ENCODE measurements at places on chromosomes 16 and 17. TPM values are rescaled to one million over a fixed set of nuclear protein-coding genes. Genes with fewer than 3 reads are reported as not detected.
A peak's percentile ranks its signal among the peaks of the same experiment; 100 is the strongest.

Gene CLN3
- 33.1 TPM for total RNA-seq

DNA sequence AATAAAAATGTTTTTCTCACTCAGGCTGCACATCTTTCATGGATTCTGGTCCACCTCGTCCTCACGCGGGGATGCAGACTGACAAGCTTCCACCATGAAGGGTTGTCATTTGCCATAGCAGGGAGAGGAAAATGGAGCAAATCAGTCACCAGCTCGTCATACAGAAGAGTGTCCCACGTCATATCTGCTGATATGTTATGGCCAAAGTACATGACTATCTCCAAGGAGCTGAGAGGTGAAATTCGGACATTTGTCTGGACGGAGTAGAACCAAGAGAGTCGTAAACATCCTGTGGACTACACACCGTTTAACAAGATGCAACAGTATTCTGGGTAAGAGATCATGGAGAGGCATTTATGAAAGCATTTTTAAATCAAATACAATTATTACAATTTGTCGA lies 75.3 kb upstream of the MYOCD start:
- no peak overlapping the region for H3K4me3 ChIP-seq
- H3K27ac ChIP-seq = no peak overlapping the region
- no peaks in the 10 kb centered on the region for H3K27me3 ChIP-seq
- no peaks in the 10 kb centered on the region for H3K4me1 ChIP-seq

Gene CTRB2
- not detected for total RNA-seq

DNA sequence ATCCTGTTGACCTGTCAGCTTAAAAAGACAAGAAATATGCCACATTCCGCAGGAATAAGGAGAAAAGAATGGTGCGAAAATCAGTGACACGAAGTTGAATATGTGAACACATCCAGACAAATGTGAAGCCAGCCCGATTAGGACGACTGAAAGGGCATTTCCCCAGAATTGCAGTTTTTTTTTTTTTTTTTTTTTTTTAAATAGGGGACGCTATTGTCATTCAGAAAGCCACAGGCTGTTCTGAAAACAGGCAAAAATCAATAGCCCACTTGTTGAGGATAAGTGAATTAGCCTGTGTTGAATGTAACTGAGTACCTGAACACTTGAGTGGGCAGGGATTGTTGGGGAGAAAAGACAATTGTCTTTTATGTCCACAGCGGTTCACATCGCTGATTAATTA lies 507.1 kb downstream of the WWOX start:
- H3K27ac ChIP-seq = no peak overlapping the region
- DNase-seq = no peak
- H3K4me3 ChIP-seq = no peak overlapping the region
- no peaks in the 10 kb centered on the region for H3K36me3 ChIP-seq
- H3K4me1 ChIP-seq = no peaks in the 10 kb centered on the region
- no peaks in the 10 kb centered on the region for H3K27me3 ChIP-seq

- H3K4me1 ChIP-seq = no peaks in the 10 kb centered on the region
- no peak overlapping the region for H3K27ac ChIP-seq
- DNase-seq = no peak
- H3K27me3 ChIP-seq = no peaks in the 10 kb centered on the region
- no peaks in the 10 kb centered on the region for H3K36me3 ChIP-seq
Measured at GRCh38 chr16:65689726-65690125, 567.9 kb upstream of the CDH11 start.

Gene SHISA6
- not detected for total RNA-seq

GRCh38 chr16:83365166-83365565 lies 442.6 kb upstream of the HSBP1 start:
- no peak overlapping the region for H3K4me3 ChIP-seq
- DNase-seq = peak; percentile 86
- peak overlapping the region; percentile 49 for H3K27ac ChIP-seq
- no peaks in the 10 kb centered on the region for H3K27me3 ChIP-seq
- peaks cover 8% of the 10 kb centered on the region for H3K4me1 ChIP-seq

Gene TBC1D26
- not detected for total RNA-seq

DNA sequence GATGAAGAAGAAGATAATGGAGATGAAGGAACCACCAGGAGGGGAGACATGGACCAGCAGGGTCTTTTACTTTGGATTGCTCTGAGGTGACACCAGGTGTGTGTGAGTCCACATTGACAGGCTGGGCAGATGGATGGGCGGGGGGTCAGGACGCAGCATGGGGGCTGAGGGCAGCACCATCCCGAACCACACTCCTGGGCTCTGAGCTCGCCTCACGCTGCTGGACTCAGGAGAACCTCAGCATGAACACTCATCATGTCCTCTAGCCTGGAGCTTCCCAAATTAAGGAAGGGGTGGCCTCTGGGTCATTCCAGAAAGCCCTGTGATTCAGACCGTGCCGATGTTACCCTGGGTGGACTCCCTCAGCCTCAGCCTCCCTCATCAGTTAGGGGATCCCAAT lies 50.4 kb upstream of the MAP3K14 start:
- H3K27ac ChIP-seq = no peak overlapping the region
- H3K27me3 ChIP-seq = no peaks in the 10 kb centered on the region
- no peaks in the 10 kb centered on the region for H3K36me3 ChIP-seq
- no peak overlapping the region for H3K4me3 ChIP-seq
- no peak for DNase-seq

GRCh38 chr16:25951999-25952398 lies 260.2 kb downstream of the HS3ST4 start:
- no peaks in the 10 kb centered on the region for H3K27me3 ChIP-seq
- no peak for DNase-seq
- no peak overlapping the region for H3K27ac ChIP-seq
- no peaks in the 10 kb centered on the region for H3K4me1 ChIP-seq
- H3K4me3 ChIP-seq = no peak overlapping the region

Gene VTN
- total RNA-seq = not detected
